ENCODE measurements at places on chromosomes 5 and 9.

- no peak for DNase-seq
Observed at GRCh38 chr5:80866371-80866770, 93.8 kb upstream of the RASGRF2 start.

DNA sequence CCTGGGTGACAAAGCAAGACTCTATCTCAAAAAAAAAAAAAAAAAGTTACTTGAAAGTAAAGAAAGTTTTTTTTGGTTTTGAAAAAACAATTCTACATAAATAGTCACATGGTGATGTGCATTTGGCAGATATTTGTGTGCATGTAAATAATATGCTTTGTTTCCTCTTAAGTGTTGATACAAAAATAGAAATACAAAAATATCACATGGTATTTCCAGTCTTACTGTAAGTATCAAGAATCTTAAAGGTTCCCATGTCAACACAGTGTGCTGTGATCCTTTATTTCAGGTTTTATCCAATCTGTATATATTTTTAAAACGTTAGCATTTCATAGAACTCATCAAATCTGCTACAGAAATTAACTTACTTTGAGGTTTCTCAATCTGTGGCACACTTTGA, 521.9 kb downstream of the TLE4 start:
- no peak for DNase-seq

DNA sequence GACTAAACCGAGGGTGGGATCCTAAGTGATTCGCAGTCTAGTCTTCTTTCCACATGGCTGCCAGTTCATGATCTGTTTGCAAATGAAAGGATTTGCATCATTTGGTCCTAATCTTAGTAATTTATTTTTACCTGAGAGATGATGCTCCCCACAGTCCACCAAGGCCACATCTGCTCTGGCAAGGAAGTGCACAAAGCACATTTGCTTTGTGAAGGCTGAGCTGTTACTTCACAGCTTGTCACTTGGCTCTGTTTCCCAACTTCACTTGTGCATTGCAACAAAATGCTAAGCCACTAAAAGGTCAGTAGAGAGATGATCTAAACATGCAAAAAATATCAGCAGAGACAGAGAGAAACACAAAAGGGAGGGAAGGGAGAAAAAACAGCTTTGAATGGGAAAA, 128.5 kb upstream of the VLDLR start:
- no peak for DNase-seq

DNA sequence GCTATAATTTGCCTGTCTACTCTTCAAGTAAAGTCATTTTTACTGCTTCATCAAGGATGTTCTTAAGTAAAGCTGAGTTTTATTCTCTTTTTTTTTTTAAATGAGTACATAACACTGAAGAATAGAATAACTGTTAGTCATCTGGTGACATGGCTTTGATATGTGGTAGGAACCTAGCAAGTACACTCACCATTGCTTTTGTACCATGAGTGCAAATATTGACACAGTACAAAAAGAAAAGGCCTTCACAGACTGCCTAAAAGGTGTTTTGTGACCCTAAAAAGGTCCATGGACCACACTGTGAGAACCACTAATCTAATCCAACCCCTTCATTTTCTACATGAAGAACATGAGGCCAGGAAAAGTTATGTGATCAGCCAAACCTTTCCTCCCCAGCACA, 55.0 kb downstream of the ECPAS start:
- DNase-seq: no peak

- DNase-seq: no peak
Observed at GRCh38 chr9:129275626-129276247, 97.7 kb upstream of the IER5L start.

DNA sequence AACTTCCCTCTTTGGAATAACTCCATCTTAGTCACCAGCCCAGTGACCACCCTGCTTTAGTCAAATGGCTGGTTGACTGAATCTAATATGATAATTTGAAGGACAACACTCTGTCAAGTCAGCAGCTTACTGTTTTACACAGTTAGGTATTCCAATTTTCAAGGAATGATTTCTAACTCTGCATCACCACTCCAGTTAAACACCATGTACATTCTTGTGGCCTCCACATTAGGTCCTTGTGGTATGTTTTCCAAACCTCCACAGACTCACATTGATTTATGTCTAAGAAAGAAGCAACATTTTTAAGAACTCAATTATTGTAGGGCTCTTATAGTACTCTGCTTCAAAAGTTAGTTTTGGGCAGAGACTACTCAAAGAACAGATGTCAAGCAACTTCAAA, 110.7 kb downstream of the TLE1 start:
- DNase-seq: no peak

- no peak for DNase-seq
Observed at GRCh38 chr5:135890296-135890695, 5.3 kb downstream of the IL9 start.

GRCh38 chr9:69564557-69564956, 107.6 kb downstream of the APBA1 start:
- DNase-seq: no peak

DNA sequence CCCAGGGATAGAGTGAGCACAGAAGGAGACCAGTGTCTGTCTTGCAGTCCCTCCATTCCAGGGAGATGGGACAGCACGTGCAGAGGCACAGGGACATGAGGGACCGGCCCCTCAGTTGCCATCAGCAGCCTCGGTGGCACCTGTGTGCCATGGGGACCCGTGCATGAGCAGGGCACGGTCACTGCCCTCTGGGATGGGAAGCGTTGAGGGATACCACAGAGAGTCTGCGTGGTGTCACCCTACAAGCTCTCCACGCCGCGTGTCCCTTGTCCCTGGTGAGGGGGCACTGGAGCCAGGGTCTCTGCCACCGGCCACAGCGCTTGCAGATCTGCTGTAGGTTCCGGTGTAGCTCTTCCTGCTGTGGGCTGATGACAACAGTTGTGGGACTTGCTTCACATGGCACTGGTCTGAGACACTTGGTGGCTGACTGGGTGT, 108.1 kb downstream of the CACNA1B start:
- no peak for DNase-seq

DNA sequence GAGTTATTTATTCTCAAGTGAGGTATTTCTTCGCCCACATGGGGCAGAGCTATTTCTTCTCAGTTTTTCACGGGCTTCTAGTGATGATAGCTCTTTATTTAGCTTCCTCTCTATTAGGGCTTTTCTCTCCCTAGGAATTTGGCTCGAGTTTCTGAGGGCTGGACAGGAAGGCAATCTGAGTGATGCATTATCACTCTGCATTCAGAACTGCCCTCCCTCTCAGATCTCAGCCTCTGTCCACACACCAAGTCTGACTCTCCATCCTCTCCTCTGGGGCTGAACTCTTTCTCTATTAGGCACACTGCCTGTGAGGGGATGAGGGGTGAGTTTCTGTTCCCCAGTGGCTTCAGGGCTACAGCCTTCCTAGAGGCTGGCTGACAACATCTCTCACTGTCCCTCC, 14.9 kb upstream of the SCAMP1 start:
- no peak for DNase-seq

DNA sequence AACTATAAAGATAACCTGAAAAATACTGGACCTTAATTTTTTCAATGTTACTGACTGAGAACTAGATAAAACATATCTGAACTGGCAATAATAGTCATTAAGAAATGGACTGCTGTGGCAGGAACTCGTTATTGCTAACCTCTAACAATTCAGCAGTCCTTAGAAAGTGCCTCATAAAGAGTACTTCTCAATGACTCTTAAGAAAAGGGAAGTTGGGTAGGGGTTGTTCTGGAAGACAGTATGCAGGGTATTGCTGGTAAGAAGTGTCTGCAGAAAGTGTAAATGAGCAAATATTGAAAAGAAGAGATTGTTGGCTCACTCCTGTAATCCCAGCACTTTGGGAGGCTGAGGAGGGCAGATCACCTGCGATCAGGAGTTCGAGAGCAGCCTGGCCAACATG, 27.9 kb downstream of the FOXD1 start:
- DNase-seq: no peak

GRCh38 chr9:80934095-80934494, 755.3 kb downstream of the TLE1 start:
- DNase-seq: no peak

GRCh38 chr9:135887585-135888050, 19.7 kb downstream of the CAMSAP1 start:
- peak; percentile 39 for DNase-seq

GRCh38 chr9:70589571-70590314, 175.3 kb upstream of the KLF9 start:
- DNase-seq: no peak

- no peak for DNase-seq
Observed at GRCh38 chr5:35032356-35032755, 15.4 kb downstream of the AGXT2 start.

- DNase-seq: no peak
Observed at GRCh38 chr5:100577506-100577905, 42.3 kb downstream of the FAM174A start.

DNA sequence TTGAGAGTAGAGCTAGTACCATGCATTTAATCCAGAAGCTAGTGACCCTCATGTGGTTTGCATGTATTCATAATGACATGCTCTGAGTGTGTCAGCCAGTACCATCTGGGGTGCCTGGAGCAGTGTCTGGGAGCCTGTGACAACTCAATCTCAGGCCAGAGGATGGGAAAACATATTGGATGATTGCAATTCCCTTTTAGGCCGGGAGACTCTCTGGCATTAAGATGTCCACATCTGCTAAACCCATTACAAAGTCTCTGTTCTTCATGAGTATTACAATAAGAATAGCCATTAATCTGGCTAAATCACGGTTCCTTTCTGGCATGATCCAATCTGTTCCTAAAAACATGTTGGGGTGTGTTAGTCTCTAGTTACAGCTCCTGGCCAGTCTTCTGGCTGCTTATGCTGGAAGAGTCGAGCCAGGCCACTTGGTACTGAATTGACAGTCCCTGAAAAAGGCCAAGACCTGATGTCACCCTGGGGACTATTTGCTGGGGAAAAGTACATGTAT, 475.7 kb downstream of the ENC1 start:
- no peak for DNase-seq

- DNase-seq: no peak
Observed at GRCh38 chr5:79396265-79396664, 117.7 kb downstream of the HOMER1 start.

DNA sequence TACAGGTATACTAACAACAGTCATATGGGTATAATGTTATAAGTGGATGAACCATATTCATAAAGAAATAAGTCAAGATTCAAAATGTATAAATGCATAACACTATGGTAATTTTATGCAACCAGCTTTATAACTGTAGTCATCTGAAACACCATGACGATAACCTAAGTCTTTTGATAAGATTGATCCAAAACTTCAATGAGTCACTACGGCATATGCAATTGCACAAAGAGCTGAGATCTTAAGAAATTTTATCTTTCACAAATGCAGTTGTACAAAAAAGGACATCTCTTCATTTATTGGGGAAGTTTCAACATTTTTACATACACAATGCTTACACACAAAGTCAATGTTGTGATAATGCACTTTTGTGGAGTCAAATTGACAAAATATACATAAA, 20.3 kb downstream of the FAM81B start:
- no peak for DNase-seq

DNA sequence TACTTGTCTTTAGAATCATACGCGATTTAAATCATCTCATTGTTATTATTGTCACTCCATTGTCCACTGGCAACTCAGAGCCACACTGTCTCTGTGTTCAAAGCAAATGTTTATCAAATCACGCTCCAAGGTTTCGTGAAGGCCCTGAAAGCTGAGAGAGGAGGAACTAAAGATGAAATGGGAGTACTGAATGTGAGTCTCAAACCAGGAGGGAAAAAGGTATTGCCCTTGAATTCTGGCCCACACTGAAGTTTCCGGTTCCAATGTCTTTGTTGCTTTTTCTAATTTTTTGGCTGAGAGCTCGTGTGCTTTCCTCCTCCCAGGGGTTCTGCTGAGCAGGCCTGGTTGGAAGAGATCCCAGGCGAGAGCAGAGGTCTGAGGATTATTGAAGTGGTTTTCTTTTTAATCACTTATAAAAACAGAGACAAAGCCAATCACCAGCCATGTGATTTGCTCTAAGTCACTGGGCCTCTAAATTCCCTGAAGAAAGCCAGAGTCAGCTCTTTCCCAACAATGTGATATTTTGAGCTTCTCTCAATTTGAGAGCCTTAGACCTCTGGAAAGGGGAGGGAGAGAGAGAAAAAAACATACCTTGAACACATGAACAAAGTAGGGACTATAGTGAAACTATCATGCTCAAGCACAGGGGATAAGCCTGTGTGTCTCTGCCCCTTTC, 420.8 kb upstream of the GRAMD2B start:
- no peak for DNase-seq

GRCh38 chr5:95537501-95537900, 17.3 kb downstream of the SKIC3 start:
- DNase-seq: no peak

DNA sequence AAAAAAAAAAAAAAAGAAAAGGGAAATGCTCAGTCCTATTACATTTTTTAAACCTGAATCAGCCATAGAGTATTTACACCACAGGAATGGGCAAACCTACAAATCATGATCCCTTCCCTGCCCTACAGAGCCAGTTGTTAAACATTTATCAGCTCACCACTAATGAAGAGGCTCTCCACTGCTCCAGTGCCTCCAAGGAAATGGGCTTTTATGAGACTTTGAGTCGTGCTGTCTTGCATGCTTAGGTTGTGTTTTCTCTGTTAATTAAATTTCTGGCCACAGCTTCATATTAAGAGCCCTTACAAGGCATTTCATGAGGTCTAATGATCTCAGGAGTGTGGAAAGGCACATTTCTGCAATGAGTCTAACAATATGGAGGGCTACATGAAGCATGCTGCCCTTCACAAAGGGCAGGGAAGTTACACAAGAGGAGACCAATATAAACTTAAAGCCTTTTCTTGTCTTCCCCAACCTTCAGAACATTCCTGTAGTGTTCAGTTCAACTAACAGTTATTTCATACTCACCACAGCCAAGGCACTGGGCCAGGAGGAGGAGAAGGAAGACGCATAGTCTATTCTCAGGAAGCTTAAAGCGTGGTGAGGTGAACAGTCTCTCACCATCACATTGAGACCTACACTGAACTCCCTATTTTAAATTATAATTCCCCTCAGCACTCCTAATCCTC, 140.1 kb upstream of the ABCA1 start:
- no peak for DNase-seq

- DNase-seq: no peak
Observed at GRCh38 chr9:130957451-130958203, 18.6 kb upstream of the FIBCD1 start.

GRCh38 chr9:92739346-92739970, 25.2 kb downstream of the BICD2 start:
- no peak for DNase-seq

- no peak for DNase-seq
Observed at GRCh38 chr9:130835441-130836298, 616 bp downstream of the ABL1 start.

Measured in effector memory CD4-positive, alpha-beta T cell (primary cell).